ENCODE measurements at places on chromosomes 7 and 10.

- no peak for DNase-seq
Observed at GRCh38 chr10:15856328-15857015, 3.8 kb downstream of the MINDY3 start.

- no peak for DNase-seq
Observed at GRCh38 chr10:71001470-71001869, 113.1 kb upstream of the PCBD1 start.

DNA sequence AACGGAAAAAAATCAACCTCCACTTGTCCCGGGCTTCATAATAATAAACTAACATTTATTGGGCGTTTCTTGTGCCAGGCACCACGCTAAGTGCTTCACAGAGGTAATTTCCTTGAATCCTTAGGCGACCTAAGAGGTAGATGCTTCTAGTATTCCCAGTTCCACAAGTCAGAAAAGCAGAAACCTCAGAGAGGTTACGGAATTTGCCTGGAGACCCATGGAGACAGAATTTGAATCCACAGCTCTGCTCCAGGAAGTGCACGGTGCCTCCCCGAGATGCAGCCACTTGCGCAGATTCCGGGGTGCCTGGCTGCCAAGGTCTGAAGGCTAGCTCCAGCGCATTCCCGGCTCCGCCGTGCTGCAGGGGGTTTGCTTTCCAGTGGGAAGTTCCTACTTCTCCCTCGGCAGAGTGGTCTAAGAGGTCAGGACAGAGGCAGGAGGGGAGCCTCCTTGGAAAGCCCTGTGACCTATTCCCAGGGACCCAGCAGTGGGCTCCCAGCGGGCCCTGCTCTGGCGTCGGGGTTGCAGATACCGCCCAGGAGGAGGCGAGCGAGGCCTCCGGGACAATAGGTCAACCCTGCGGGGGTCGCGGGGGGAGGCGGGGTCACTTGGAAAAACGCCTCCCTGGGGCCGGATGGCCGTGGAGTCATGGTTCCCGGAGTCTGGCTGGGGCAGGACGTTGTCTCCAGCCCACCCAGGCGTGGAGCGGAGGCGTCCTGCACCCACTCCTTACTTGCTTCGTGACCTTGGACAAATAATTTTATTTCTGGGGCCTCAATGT is 10.1 kb upstream of the NKX2-3 start:
- DNase-seq: no peak

DNA sequence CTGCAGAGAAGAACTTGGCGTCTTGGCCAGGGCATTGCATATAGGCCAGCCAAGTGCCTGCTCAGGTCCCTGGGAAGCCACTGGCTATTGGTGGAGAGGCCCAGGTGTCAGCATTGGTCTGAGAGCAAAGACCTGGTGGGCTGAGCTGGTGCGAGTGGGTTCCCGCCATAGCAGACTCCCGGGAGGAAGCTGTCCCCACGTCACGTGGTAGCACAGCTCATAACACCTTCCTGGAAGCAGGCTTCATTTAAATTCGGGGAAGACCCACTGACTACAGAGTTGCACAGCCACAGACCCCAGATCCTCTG is 130.5 kb downstream of the WDR37 start:
- no peak for DNase-seq

DNA sequence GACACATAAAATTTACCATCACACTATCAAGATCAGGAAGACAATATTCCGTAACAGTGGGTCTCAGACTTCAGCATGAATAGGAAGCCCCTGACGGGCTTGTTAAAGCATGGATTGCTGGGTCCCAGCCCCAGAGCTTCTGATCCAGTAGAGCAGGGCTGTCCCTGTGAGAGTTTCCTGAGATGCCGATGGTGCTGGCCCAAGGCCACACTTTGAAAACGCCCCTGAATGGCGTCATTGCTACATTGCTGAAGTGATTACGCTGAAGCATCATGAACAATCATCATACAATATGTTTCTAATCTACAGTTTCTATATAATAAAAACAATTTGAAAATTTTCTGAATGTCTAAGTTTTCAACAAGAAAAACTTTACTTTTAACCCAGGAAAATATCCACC is 38.0 kb upstream of the TMEM72 start:
- DNase-seq: no peak

DNA sequence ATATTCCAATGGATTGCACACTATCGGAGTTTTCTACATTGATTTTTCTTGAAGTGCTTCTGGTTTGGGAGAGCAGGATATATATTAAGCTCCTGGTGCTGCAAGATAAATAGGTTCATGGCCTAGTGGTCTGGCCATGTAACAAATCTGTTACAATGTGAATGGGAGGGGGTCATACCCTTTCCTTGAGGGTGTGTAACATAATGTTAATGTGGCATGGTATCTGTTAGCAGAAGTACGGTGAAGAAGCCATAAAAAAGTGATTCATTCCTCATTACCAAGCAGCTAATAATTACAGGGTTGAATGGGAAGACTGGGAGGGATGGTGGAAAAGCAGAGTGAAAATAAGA is 61.2 kb downstream of the INHBA start:
- no peak for DNase-seq

- no peak for DNase-seq
Observed at GRCh38 chr10:13945390-13946208, 358.8 kb downstream of the PRPF18 start.

DNA sequence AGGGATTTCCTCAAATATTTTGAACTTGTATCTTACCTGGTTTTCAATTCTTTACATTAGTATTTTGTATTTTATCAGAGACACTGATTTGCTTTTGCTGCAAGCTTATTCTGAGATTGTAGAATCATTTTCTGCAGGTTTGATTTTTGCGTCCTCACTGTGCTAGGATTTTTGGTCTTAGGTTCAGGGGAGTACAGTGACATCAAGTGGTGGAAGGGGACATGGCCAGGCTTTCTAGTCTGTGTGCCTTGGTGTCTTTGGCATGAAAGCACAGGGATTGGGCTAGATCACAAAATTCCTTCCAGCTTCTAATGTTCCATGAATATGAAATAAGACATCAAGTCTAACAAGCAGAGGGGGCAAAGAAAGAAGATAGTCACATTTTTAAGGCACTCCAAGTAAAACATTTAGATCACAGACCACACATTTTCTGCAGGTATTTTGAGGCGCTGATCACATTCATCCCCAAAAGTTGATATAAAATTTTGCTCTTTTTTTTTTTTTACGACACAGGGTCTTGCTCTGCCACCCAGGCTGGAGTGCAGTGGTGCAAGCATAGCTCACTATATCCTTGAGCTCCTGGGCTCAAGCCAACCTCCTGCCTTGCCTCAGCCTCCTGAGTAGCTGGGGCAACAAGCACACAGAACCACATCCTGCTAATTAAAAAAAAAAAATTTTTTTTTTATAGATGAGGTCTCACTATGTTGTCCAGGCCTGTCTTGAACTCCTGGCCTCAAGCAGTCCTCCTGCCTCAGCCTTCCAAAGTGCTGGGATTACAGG is 124.4 kb downstream of the PON1 start:
- DNase-seq: no peak

DNA sequence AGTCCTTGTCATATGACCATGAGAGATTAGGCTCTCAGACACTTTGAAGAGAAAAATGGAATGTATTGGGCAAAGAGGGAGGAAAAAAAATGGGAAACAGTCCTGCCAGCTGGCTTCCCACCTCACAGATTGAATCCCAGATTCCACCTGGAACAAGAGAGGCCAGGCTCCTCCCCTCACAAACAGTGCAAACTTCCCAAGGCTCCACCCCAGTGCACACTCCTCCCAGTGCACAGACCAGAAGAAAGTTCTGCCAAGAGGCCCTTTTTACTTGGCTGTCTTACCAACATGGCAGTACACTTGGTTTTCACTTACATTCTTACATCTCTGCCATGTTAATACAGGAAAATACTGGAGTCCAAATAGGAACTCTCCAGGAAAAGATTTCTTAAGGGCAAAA is 202.3 kb downstream of the AHR start:
- no peak for DNase-seq

GRCh38 chr10:68501691-68502090 is 25.6 kb downstream of the SLC25A16 start:
- no peak for DNase-seq

- no peak for DNase-seq
Observed at GRCh38 chr10:30459283-30459682, 25.3 kb downstream of the MAP3K8 start.

DNA sequence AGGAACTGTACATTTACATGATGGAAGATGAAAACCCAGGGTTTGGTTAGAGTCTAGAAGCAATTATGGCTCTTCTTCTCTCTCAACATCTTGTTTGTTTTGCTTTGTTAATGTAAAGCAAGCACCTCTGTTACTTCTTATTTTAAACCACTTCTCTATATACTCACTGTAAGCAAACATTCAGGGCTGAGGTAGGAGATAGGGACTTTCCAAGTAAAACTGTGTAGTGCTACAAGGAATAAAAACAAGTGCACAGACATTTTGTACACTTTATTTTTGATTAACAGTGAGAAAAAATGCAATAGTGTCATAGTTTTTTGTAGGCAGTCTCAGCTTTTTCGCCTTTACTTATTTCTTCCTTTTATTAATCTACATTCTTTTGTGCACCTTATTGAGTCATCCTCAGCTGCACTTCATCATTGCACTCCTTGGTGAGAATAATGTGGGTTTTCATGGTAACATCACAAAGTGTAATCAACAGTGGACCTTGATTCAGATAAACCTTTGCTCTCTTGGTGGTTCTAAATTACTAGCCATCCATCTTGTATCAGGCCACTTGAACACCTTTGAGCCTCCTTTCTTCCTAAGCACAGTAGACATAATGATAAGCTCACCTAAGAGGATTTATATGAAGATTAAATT is 52.9 kb downstream of the ELMO1 start:
- no peak for DNase-seq

DNA sequence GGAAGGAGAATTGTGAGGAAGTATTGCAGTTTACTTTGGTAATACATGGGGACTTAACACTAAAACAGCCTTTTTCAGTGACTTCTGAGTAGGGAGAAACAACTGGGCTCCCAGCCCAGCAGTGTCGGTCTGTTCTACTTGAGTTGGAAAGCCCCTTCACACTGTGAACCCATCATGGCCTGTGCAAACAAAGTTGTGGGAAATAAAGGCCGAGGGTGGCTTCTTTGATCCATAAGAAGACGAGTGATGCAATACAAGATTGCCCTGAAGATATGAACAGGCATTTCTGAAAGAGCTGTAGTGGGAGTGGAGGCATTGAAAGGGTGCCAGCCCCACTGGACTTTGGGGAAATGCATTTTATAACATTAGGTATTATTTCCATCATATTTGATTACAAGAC is 28.3 kb downstream of the C10orf120 start:
- DNase-seq: no peak

- DNase-seq: no peak
Observed at GRCh38 chr10:10498781-10499180, 518.9 kb upstream of the CELF2 start.

DNA sequence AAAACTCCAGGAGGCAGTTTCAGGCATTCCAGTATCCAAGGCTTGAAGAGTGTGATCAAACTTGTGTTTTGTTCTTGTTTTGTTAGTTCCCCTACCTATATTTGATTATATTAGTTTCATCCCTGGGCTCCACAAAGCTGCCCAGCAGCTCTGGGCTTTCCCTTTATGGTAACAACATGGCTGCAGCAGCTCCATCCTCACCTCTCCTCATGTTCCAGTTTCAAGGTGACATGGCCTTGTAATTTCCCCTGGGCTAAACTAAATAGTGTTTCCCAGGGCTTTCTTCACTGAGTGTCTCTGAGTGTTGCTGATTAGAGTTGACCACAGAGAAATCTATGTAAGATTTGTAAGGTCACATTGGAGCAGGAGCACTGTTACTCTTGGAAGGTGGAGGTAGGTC is 83.4 kb downstream of the MACC1 start:
- DNase-seq: no peak

DNA sequence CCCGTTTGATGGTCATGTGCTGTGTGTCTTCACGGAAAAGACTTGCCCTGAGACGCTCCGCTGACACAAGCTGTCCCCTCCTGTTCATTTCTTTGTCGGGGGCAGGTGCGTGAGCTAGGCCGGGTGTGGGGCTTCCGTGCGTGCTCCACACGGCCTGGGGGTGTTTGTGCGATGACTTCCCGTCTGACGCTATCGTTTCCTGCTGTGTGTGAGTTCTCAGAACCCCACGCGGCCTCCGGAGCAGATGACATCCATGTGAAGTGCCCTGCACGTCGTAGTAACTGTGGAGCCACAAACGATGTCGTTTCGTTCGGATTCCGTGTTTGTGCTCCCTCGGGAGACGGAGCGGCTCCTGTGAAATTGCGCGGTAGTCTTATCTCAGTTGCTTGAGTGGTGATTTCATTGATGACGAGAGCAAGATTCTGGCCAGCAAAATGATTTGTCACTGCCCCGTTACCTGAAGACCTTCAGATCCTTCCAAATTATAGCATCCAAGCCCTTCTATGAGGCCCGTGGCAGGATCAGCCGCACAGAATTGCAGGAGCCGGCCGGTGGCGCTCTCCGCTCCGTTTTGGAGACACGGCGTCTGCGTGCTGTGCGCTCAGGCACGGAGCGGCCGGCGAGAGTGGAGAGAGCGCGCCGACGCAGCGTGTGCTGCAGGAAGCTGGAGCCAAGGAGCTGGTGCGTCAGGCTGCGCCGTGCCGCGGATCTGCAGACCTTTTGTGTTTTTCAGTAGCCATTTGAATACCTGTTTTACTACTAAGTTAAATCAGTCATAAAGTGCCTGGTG is 94.9 kb downstream of the NKX6-2 start:
- DNase-seq: no peak

GRCh38 chr7:112743811-112744210 is 46.4 kb downstream of the TMEM168 start:
- DNase-seq: no peak

- no peak for DNase-seq
Observed at GRCh38 chr10:124971276-124971675, 29.4 kb downstream of the ZRANB1 start.

DNA sequence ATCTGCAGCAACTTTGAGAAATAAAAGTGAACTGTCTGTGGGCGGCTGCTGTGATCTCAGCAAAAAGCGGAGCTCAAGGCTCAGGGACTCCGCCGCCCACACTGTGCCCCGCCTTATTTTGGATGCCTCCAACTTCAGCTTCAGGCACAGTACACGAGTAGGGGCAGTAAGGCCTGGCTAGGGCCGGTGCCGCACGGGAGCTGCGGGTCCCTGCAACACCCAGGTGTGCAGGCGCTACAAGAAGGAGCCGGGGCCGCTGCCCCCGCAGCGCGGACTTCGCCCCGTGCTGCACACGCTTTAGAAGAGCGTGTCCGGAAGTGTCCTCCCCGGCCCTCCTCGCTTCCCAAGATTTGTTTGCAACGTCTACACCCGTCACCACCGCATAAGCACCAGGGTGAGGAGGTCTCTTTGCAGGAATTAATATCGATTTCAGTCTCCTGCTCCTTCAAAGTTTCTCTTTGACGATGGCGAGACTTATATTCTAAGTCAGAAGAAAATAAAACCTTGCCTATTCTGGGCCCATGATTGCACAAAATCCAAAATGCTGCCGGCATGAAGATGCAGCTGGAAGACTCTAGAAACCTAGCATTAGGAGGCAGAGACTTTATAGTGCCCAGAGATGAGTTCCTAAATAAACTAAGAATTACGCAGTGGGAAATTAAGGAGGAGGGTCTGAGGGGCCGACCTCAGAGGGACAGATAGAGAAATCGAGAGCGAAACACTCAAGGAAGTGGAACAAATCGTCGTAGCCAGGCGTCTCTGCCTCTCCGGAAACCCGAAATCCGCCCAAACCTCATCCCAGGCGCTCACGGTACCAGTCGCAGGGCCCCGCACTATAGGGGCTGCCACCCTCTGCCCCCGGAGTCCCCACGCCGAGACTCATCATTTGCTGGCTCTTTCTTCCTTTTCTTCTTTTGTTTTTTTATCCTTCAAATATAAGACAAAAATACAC is 6.4 kb downstream of the VAX1 start:
- DNase-seq: no peak

Data from CMK (cell line).